ENCODE measurements at places on chromosomes 5 and 9.

- no peak for DNase-seq
These were observed 30.4 kb downstream of the ACO1 start for GRCh38 chr9:32414856-32415255.

DNA sequence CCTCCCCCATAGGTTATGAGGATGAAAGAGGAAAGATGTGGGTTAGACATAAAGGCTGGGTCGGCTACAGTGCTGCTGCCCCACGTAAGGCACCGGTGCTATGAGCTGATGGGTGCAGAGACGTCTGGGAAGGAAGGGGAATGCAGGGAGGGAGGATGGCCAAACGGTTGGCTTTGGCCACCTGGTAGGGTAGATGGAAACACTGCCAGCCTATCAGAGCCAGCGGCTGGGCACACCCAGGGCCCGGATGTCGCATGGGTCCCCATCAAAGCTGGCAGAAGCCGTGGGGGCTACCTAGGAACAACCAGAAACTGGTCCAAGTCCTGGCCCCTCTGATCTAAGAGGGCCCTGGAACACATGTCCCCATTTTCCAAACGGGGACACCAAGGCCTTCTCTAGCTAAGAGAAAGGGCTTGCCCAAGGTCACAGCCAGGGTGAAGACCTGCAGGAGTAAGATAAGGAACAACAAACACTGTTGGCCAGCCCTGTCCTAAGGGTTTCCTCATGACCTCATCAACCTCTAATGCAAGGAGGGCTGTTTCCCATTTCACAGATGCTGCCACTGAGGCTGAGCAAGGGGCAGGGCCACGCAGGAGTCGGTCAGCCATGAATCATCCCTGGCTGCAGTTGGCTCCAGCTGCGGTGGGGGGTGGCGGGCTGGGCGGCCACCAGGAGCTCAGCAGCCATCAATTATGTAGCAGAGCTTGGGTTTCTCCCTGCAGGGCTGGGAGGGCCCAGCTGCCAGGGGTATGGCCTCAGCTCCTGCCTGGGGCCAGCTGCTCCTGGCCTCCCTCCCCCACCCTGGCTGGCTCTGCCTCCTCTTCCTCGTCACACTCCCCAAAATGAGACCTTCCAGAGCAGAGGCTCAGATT is 4.9 kb downstream of the SH3GLB2 start:
- no peak for DNase-seq

GRCh38 chr5:42745426-42745825 is 11.2 kb upstream of the CCDC152 start:
- DNase-seq = peak; percentile 8

- no peak for DNase-seq
These were observed 21.6 kb upstream of the SLC9A3 start for GRCh38 chr5:545641-546375.

DNA sequence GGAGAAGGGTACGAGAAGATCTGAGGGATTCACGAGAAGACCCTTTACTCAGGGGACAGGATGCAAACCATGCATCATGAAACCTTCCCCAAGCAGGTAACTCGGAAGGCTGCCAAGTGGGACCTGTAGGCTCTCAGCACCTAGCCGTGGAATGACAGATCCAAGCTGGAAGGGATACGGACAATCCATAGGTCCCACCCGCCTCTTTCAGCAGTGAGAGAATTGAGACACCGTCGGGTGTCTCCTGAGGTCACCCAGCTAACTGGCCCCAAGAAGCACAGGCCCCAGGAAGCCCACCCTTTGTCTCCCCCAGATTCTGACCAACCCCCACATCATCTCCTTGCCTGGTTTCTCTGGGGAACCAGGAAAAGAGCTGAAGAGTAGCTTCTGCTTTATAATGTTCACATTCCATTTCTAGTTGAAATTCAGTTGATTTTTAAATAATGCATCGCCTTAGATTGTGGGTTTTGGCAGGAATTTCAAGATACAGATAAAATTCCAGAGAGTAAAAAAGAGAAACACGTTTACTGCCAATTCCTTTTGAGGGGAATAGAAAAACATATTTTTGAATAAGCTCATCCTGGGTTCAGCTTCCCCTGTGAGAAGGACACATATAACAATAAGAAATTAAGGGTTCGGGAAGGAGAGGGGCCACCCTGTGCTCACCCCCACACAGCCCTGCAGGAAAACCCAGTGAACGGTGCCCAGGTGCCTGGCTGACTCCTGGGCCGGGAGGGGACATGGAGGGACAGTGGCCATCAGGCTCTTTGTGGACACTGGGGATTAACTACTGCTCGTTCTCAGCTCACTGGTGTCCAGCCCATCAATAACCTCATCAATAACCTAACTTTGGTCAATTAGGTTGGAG is 51.1 kb downstream of the NSUN2 start:
- no peak for DNase-seq

DNA sequence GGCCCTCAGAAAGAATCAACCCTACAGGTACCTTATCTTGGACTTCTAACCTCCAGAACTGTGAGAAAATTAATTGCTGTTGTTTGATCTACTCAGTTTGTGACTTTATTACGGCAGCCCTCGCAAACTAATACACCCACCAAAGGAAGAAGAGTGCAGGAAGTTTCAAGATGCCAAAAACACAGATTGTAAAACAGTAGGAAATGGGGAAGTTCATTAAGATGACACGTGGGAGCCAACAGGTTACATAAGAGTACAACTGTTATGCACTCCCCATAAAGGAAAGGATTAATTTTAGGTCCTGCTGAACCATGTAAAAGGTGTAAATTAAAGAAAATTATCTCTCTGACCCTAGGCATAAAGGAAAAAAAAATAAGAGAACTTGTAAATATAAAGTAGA is 294.3 kb downstream of the EPB41L4A start:
- DNase-seq = no peak

DNA sequence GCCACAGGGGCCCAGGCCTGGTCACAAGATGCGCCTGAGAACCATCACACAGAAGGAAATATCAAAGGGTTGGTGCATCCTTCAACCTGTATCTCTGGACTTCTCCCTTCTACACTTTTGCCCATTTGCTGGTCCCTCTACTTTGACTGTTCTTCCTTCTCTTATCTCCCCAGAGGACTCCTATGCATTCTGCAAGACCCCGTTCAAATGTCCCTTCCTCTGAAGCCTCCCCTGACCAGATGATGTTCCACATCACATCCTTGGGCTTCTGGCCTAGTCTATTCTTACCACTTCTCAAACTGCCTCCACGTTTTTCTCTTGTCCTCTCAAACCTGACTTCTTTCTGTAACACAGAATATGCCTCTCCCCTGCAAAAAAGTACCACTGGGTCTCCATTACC is 34.3 kb downstream of the STK10 start:
- DNase-seq = no peak

DNA sequence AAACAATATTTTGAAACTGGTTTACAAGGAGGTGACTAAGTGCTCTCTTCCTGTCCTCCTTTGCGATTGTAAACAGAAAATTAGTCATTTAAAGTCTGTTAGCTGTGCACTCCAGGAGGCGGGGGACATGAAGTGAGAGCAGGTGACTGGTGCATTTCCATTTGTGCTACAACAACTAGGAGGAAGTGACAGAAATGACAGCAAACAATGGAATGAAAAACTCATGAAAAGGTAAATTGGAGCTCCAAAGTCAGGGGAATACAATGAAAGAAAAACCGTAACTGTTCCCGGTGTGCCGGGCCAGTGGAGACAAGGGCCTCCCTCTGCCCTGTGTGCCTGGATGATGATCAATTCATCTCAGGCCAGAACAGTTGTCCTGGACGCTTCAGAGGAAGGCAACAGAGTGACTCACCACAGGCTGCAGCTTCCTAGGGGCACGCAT is 439.9 kb downstream of the GADD45G start:
- peak; percentile 79 for DNase-seq

GRCh38 chr9:115226152-115226551 is 108.2 kb upstream of the TNC start:
- no peak for DNase-seq

- DNase-seq = no peak
These were observed 3.0 kb upstream of the RGS14 start for GRCh38 chr5:177354711-177355110.
